ENCODE measurements at places on chromosomes 2 and 18.
A peak's percentile ranks its signal among the peaks of the same experiment; 100 is the strongest.

DNA sequence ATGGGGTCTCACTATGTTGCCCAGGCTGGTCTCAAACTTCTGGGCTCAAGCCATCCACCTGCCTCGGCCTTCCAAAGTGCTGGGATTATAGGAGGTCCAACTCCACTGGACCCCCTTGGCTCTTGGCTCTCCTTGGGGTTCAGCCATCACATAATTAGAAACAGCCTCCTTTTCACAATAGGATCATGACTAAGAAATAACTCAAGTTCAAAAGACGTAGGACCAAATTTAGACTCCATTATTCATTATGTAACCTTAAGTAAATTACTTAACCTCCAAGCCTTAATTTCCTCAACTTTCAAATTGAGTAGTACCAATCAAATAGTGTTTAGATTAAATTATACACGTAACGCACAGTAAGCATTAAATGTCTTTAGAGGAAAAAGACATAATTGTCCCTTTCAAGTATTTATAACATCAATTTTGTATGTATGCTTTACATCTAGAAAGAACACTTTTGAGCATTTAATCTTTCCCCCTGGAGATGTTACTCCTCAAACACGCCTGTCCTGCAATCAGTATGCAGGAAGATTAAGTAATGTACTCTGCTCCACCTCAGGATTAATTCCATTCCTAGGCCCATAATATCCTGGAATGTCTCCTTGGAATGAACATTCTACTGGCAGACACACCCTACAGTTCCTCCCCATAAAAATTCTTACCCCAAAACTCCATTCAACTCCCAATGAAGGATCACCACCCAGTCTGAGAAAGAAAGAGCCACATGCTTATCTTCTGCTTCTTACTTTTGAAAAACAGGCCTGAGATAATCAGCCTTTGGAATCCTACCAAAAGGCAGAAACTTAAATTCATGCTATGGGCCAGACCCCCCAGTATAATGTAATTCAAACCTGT lies 49.1 kb downstream of the COBLL1 start:
- H3K27ac ChIP-seq, result no peak overlapping the region
- no peak overlapping the region for H3K4me3 ChIP-seq
- no peaks in the 10 kb centered on the region for H3K36me3 ChIP-seq
- H3K4me1 ChIP-seq, result peaks cover 19% of the 10 kb centered on the region
- DNase-seq, result no peak

DNA sequence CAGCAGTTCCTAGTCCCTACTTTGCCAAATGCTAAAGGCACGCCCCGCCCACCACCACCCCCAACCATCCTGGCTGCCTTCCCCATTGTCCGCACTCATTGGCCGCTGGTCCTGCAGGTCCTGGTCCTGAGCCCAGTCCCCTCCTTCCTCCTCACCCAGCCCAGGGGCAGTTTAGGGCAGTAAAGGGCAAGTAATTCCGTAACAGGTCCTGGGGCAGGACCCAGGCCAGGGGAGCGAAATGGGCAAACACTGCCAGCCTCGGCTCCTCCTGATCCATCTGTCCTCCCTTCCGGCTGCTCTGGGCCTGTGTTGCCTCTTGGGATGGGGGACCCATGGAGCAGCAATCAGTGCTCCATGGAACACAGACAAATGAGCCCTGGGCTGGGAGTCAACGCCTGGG lies 6.1 kb downstream of the ADCY3 start:
- peaks cover 9% of the 10 kb centered on the region for H3K36me3 ChIP-seq
- H3K27me3 ChIP-seq, result peaks cover 12% of the 10 kb centered on the region
- DNase-seq, result no peak
- no peak overlapping the region for H3K4me3 ChIP-seq
- H3K4me1 ChIP-seq, result no peaks in the 10 kb centered on the region
- no peak overlapping the region for H3K27ac ChIP-seq

- no peaks in the 10 kb centered on the region for H3K36me3 ChIP-seq
- H3K27ac ChIP-seq, result peak overlapping the region; percentile 68
- H3K4me1 ChIP-seq, result peaks cover 69% of the 10 kb centered on the region
- no peak overlapping the region for H3K4me3 ChIP-seq
- peak; percentile 74 for DNase-seq
Measured at GRCh38 chr2:64646007-64646880, 7.5 kb downstream of the SERTAD2 start.

DNA sequence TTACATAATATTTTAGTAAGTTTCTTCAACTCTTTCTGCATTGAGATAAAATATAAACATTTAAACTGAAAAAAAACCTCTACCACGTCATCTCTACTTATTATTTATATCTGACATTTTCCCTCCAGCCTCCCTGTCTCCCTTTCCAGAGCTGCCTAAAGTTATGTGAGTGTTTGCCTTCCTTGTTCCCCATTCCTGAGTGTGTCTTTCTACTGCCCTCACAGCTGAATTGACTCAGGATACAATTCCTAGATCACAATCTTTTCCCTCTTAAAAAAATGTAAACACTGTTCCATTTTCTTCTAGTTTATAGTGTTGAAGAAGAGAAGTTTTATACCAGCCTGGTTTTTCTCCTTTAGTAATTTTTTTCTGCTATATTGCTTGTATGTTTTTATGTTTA lies 5.3 kb downstream of the TRPM8 start:
- DNase-seq, result no peak
- H3K27ac ChIP-seq, result no peak overlapping the region
- H3K27me3 ChIP-seq, result peaks cover 47% of the 10 kb centered on the region

- no peak overlapping the region for H3K27ac ChIP-seq
- no peaks in the 10 kb centered on the region for H3K4me1 ChIP-seq
- DNase-seq, result no peak
- no peaks in the 10 kb centered on the region for H3K36me3 ChIP-seq
- peaks cover 3% of the 10 kb centered on the region for H3K27me3 ChIP-seq
Measured at GRCh38 chr2:75289771-75290170, 90.5 kb upstream of the TACR1 start.

DNA sequence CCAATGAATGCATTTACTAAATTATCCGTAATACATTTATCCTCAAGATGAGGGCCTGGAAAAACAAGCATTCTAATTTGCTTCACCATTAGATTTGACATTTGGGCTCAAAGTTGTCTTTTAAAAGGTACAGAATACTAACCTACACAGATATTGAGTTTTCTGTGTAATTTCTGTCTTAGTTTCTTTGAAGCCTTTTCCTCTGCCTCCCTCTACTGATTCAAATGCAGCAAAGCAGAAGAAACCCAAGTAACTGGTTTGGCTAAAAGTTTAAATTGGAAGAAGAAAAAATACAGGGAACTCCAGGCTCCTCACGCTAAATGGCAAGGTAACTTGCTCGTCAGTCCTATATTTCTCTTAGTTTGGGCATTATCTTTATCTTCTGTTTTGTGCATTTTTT lies 53.3 kb upstream of the SLC5A7 start:
- peaks cover 20% of the 10 kb centered on the region for H3K27me3 ChIP-seq
- H3K27ac ChIP-seq, result no peak overlapping the region
- no peaks in the 10 kb centered on the region for H3K36me3 ChIP-seq
- H3K4me3 ChIP-seq, result no peak overlapping the region

GRCh38 chr2:230485801-230486341 lies 69.9 kb downstream of the SP100 start:
- H3K36me3 ChIP-seq, result peaks cover 1% of the 10 kb centered on the region
- no peaks in the 10 kb centered on the region for H3K4me1 ChIP-seq

DNA sequence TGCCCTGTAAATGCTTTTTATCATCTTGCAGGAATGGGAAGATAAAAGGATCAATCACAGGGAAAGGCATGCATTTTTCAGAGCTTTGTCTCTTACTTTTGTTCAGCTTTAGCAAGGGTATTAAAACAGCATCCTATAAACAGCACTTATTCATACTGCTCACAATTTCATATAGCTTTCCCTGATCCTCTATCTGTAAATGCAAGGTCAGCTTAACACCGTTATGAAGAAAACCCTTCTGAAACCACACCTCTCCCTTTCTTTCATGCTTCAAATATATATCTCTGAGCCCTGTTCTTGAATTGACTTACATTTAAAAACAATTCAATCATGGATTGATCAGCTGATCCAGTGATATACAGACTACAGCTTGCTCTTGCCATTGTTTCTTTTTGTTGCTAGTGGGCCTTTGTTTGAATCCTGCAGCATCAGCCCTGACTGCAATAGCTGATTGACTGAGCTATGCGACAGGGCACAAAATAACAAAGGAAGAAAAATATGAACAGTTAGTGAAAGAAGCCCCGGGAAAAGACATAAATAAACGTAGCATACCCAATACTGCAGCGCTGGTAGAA lies 795.5 kb upstream of the CDH2 start:
- H3K4me1 ChIP-seq, result peaks cover 6% of the 10 kb centered on the region
- no peaks in the 10 kb centered on the region for H3K36me3 ChIP-seq
- no peak overlapping the region for H3K27ac ChIP-seq

GRCh38 chr2:15359716-15360531 lies 201.2 kb downstream of the NBAS start:
- peaks cover 5% of the 10 kb centered on the region for H3K4me1 ChIP-seq
- H3K4me3 ChIP-seq, result no peak overlapping the region
- DNase-seq, result no peak
- H3K27ac ChIP-seq, result no peak overlapping the region
- H3K36me3 ChIP-seq, result peaks cover 18% of the 10 kb centered on the region
- no peaks in the 10 kb centered on the region for H3K27me3 ChIP-seq

GRCh38 chr2:217880287-217880889 lies 122.4 kb downstream of the TNS1 start:
- H3K27ac ChIP-seq, result no peak overlapping the region
- H3K36me3 ChIP-seq, result no peaks in the 10 kb centered on the region
- no peak overlapping the region for H3K4me3 ChIP-seq
- no peaks in the 10 kb centered on the region for H3K4me1 ChIP-seq

DNA sequence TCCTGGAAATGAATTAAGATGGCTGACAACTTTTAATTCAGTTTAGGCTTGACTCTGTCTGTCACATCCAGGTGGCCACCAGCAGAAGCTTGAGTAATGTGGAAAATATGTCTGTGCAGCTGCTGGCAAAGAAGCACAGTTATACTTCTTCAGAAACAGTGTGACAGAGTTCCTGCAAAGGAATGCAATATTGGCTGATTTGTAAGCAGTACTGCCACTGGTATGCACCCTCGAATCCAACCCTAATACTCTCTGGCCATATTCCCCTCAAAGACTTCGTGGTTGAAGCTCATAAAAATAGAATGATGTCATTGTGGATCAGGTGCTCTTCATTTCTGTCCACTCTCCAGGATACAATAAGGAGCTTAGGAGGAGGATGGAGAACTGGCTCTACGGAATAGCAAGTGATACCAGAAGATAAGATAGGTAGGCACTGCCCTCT lies 86.2 kb downstream of the METTL8 start:
- H3K4me1 ChIP-seq, result no peaks in the 10 kb centered on the region
- no peak overlapping the region for H3K27ac ChIP-seq
- H3K4me3 ChIP-seq, result no peak overlapping the region
- DNase-seq, result no peak

DNA sequence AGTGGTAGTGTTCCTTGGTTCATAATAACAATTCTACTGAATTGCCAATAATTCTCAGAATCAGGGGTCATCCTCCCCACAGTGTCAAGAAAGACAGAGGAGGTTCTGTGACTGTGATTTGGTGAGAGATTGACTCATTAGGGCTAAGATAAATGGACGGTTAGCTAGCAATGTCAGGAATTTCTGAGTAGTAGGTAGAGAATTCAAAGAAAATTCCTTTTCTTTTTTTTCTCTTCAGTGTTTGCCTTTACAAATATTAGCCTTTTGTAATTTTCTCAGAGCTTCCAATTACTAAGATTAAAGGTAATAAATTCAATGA lies 16.8 kb upstream of the CRIM1 start:
- no peaks in the 10 kb centered on the region for H3K36me3 ChIP-seq
- peaks cover 9% of the 10 kb centered on the region for H3K4me1 ChIP-seq
- no peak overlapping the region for H3K27ac ChIP-seq
- DNase-seq, result no peak

DNA sequence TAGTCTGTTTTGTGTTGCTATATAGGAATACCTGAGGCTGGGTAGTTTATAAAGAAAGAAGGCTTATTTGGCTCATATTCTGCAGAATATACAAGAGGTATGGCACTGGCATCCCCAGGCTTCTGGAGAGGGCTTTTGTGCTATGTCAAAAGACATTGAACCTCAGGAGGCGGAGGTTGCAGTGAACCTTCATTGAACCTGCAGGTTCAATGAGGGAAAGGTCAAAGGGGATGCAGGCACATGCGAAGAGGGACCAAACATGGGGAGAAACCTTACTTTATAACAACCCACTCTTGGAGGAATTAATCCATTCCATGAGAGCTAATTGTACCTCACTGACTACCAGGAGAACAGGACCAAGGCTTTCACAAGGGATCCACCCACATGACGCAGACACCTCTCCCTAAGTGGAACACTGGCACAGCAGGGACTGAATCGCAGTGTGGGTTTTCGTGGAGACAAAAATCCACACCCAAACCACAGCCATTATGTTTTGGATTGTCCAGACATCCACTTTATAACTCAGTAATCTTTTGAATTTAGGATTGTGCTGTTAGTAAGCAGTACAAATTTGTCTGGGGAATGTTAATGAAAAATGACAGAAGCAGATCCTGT lies 4.1 kb upstream of the SERPINB8 start:
- no peak overlapping the region for H3K4me3 ChIP-seq
- no peak for DNase-seq
- H3K36me3 ChIP-seq, result no peaks in the 10 kb centered on the region
- peaks cover 11% of the 10 kb centered on the region for H3K4me1 ChIP-seq

GRCh38 chr2:57291209-57291608 lies 755.4 kb upstream of the VRK2 start:
- H3K27ac ChIP-seq, result peak overlapping the region; percentile 20
- H3K27me3 ChIP-seq, result no peaks in the 10 kb centered on the region
- H3K36me3 ChIP-seq, result no peaks in the 10 kb centered on the region

- H3K4me1 ChIP-seq, result no peaks in the 10 kb centered on the region
- H3K4me3 ChIP-seq, result no peak overlapping the region
- no peak overlapping the region for H3K27ac ChIP-seq
- DNase-seq, result no peak
- no peaks in the 10 kb centered on the region for H3K36me3 ChIP-seq
Measured at GRCh38 chr2:36731941-36732672, 35.6 kb downstream of the VIT start.

DNA sequence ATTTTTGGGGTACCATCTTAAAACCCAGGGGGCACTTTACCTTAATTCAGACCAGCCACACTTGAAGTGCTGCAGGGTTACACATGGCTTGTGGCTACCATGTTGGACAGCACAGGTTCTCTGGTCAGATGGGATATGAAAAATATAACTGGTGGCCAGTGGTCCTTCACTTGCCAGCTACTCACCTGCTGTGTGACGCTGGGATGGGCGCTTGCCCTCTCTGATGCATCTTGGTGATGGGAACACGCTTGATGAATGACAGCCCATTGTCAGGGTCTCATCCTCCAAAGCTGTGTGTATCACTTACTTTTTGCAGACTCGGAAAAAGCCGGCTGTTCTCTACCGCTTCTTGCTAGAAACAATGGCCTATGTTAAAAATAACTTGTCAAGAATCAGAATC lies 22.5 kb downstream of the HJURP start:
- no peak overlapping the region for H3K4me3 ChIP-seq
- no peaks in the 10 kb centered on the region for H3K4me1 ChIP-seq
- H3K27ac ChIP-seq, result no peak overlapping the region
- H3K36me3 ChIP-seq, result peaks cover 9% of the 10 kb centered on the region
- no peaks in the 10 kb centered on the region for H3K27me3 ChIP-seq
